ENCODE measurements at places on chromosomes 7 and 10.

DNA sequence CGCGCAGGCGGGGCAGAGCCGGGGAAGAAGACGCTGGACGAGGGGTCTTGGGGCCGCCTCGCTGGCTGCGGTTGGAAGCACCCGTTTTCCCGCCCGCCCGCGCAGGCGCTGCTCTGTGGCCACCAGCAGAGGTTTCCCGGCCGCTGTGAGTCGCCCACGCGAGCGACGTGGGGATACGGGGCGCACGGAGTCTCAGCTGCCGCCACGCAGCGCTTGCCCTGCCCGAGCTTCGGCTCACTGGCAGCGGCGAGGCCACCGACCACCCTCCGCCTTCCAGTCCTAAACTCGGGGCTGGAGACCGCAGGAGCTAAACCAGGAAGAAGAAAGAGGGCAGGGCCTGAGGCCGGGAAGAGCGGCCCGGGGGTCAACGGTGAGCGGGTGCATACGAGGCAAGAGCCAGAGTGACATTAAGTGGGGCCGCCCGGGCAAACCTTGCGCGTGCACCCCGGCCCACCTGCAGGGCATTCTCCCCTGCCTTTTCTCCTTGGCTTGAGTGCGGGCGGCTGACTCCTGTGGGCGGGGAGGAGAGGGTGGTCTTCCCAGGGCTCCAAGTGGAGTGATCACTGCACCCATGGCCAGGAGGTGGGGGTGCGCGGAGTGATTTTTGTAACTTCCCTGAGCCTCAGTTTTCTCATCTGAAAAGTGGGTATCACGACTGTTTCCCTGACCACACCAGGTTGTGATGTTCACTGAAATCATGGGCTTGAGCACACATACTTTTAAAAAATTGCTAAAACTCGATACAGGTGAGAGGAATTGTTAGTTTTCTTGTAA is 7.1 kb upstream of the EMX2 start:
- no peak for DNase-seq

DNA sequence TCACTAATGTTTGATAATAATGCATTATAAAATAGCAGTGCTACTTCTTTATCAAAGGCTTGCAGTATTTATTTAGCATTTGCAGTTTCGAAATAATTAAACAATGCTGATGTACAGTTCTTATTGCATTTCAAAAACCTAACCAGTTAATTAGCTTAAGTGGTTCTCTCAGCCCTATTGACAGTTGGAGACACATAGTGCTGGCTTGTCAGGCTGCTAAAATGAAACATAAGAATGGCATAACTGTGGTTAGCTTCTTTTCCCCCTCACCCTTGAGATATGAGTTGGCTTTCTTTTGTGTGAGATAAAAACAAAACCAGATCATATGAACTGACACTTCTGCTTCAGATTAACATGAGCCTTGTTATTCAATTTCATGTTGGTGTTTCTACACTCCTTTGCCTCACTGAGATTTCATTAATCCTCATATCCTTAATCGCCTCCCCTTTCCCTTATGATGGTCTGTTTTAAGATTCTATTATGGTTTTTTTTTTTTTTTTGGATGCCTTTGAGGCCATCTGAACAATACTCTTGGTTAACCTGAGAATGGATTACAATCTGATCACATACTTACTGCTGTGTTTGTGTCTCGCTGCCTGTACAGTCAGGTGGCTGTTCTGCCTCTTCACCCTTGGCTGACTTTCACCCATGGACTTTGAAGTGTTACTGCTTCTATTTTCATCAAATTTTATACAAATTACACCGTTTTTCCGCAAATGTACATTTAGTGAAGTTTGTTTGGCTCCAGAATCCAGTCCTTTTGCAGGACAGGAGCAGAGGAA is 108.0 kb downstream of the SDK1 start:
- DNase-seq, result no peak

GRCh38 chr7:63093481-63093880 is 905.2 kb upstream of the ZNF722 start:
- DNase-seq, result no peak

DNA sequence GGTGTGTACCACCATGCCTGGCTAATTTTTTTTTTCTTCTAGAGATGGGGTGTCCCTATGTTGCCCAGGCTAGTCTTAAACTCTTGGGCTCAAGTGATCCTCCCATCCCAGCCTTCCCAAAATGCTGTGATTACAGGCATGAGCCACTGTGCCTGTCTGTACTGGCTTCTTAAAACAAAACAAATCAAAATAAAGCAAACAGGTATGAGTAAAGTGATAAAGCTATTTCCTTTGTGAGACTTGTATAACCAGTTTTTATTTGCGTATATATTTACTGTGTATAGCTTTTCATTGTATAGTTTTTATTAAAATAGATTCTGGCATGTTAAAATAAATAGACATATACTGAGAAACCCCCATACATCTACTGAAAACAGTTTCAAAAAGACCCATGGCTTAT is 14.3 kb downstream of the LCOR start:
- DNase-seq, result no peak

DNA sequence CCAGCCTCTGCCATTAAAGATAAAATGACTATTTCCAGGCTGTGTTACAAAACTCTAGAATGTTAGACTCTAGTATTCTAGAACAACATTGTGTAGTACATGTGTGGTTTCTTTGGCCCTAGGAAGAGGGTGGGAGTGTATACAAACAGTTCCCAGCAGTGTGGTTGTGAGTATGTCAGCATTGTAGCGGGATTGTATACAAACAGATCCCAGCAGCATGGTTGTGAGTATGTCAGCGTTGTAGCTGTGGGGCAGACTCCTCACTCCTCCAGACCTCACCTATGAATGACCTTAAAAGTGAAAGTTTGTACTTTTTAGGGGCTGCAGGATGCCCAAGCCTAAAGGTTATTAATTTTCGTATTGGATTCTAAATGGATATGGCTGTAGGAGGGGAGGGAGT is 6.9 kb upstream of the ACSL5 start:
- DNase-seq, result no peak

- no peak for DNase-seq
These were observed 103.8 kb downstream of the NKX6-2 start for GRCh38 chr10:132681858-132682755.

GRCh38 chr10:124820121-124820520 is 18.5 kb downstream of the ABRAXAS2 start:
- no peak for DNase-seq

- DNase-seq, result no peak
These were observed 88.0 kb downstream of the KBTBD2 start for GRCh38 chr7:32803406-32804141.

DNA sequence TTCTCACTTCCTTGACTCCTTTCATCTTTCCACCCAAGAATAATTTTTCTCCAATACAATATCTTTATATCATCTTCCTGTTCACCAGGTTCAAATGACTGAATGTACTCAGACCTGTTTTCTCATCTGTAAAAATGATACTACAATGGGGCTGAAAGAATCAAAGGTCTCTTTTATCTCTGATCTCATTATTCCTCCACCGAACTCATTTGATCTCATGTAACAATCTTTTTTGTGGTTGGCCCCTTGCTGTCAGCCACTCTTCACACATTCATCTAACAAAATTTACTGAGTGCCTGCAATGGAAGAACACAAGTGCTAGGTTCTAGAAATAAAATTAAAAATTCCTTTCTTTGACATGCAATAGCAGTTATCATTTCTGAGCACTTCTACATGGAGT is 65.0 kb downstream of the GRM8 start:
- DNase-seq, result no peak

DNA sequence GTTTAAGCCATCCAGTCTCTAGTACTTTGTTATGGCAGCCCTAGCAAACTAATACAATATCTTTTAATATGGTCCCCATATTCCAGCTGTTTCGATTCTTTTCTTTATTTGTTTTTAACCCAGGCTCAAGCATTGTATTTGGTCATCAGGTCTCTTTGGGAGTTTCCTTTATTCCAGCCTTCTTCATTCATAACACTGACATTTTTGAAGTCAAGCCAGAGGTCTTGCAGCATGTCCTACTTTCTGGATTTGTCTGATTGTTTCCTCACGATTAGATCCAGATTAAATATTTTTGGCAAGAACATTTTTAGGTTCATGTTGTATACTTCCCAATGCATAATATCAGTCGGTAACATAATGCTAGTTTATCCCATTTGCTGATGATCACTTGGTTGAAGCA is 11.8 kb downstream of the SLC25A13 start:
- no peak for DNase-seq

GRCh38 chr10:77890097-77890496 is 36.5 kb downstream of the DLG5 start:
- no peak for DNase-seq

GRCh38 chr7:99822731-99823718 is 4.8 kb upstream of the CYP3A43 start:
- no peak for DNase-seq

DNA sequence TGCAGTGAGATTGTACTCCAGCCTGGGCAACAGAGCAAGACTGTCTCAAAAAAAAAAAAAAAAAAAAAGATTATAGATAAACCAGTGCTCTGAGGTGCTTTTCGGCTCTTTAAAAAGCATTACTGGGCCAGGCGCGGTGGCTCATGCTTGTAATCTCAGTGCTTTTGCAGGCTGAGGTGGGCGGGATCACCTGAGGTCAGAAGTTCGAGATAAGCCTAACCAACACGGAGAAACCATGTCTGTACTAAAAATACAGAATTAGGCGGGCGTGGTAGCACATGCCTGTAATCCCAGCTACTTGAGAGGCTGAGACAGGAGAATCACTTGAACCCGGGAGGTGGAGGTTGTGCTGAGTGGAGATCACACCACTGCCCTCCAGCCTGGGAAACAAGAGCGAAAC is 6.6 kb upstream of the HNRNPF start:
- DNase-seq, result no peak

DNA sequence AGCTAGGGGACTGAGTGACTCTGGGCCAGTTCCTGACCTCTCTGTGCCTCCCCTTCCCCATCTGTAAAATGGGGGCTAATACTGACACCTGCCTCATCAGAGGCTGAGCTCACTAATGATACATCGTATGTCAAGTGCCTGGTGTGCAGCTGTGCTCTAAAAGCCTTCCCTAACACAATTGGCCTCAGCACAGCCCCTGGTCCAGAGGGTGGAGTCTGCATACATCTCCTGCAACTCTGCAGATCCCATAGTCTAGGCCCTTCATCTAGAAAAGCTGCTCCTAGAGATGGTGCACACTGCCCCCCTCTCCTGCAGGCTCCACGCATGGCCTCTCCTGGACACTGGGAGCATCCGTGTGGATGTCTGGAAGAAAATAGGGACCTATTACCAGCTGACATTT is 255.0 kb downstream of the RPS24 start:
- no peak for DNase-seq

DNA sequence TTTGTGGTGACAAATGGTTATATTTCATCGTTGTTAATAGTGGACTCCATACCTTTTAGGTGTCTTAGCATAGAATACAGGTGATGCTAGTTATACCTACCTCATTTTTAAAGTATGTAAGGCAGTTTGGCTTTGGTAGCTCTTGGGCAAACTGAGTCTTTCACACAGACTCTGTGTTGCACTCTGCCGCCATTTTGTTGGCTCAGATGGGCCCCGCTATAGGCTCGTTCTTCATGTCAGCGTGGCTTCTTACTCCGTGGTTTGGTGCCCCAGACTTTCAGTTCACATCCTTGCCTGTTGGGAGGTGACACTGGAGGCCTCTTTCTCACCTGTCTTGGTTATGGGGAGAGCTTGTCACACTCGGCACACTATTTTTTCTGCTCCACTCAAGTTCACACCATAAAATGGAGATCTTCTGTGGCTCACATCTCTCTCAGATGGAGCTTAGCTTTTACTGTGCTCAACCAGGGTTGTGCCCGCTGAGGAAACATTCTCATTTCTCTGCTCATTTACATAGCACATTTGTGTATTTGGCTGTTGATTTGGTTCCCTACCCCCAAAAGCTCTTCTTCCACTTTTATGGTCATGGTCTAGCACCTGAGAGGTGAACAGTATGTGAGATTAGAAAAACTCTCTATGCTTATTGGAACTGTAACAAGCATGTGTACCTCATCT is 178.5 kb downstream of the ARID5B start:
- no peak for DNase-seq

GRCh38 chr7:30201921-30202320 is 67.1 kb downstream of the MTURN start:
- DNase-seq, result no peak

DNA sequence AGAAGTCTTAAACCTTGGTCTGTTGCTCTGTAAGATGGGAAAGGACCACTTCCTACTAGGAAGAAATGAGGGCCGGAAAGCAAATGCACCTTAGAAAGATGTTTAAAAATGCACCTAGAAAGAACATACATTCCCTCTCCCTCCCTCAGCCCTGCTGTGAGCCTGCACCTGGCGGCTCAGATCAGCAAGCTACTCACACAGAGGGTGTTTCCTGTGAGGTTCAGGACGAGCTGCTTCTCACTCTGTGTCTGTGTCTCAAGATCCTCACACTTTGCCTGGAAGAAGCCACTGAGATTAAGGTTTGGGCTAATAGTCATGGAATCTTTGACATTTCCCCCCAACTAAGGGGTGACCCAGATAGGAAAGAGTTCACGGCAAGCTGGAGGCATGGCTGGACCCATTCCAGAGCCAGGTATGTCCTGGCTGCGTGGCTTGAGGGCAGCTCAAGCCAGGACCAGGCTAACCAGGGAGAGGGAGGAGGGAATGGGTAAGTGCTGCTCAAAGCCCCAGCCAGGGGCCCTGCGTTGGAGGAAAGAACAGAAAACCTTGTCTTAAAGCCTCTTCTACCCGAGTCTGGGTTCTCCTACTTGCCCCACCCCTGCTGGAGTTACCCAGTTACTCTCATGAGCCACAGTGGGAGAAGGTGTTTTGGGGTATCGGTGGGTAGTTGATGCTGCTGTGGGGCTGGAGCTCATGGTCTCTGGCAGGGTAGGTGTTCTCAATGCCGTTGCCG is 47.5 kb downstream of the PODXL start:
- no peak for DNase-seq

- DNase-seq, result no peak
These were observed 30.4 kb downstream of the RUNDC3B start for GRCh38 chr7:87658553-87658952.

DNA sequence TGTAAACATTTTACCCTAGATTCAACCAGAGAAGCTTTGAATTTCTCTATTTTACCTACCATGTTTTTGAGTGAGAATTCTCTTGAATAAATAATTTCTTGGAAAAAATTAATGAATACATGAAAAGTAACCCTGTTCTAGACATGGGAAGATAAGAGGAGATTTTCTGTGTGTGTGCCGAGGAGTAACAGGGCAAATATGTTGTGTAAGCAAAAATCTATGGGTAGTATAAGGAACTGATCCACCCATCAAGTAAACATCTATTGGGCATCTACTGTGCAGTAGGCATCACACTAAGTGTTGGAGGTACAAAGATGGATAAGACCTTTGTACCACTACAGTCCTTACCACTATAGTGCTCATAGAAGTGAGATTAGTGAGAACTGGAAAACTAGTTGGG is 8.2 kb upstream of the NXPH1 start:
- no peak for DNase-seq

- DNase-seq, result no peak
These were observed 61.2 kb downstream of the PRKAR2B start for GRCh38 chr7:107105591-107106245.

- DNase-seq, result no peak
These were observed 66.2 kb downstream of the COL13A1 start for GRCh38 chr10:69867699-69868558.

- no peak for DNase-seq
These were observed 54.6 kb upstream of the OPN4 start for GRCh38 chr10:86599729-86600128.
